ENCODE measurements at places on chromosomes 1 and 21.

- no peak for DNase-seq
These were observed 7.3 kb upstream of the LRRC71 start for GRCh38 chr1:156912861-156913808.

DNA sequence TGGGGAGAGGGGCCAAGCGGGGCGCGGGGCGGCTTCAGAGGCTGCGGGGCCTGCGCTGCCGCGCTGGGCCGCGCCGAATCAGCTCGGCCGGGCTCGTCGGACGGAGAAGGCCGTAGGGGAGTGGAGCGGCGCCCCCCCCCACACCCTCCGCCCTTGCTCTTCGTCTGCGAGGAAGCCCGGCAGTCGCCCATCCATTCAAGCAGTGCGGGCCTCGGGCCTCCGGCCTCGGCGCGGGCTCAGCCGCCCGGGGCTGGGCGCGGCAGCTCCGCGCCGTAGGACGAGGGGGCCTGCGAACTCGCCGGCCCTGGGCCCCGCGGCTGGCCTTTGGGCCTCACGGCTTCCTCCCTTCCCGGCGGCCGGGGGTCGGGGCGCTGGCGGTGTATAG is 564 bp downstream of the CTPS1 start:
- DNase-seq: no peak

- DNase-seq: no peak
These were observed 118.1 kb downstream of the PGBD5 start for GRCh38 chr1:230308039-230308438.

DNA sequence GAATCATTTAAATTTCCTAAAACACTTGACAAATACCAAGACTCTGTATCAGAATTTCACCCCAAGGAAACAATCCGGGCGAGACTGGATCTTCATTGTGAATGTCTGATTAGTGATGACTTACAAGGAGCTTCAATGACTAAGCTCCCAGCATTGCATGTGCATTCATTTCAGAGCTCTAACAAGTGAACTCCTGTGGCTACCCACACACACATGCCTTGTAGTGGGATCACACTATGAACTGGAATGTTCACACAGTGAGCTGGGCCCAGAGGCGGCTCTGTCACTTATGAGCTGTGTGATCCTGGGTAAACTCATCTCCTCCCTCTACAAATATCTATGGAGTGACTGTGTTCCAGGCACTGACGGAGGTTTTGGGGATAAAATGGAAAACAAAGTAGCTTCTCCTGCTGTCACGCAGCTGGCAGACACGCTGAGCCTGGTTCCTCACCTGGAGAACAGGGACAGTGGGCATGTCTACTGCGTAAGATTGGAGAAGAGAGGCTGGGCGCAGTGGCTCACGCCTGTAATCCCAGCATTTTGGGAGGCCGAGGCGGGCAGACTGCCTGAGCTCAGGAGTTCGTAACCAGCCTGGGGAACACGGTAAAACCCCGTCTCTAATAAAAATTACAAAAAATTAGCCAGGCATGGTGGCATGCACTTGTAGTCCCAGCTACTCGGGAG is 56.9 kb downstream of the CLSTN1 start:
- DNase-seq: no peak

DNA sequence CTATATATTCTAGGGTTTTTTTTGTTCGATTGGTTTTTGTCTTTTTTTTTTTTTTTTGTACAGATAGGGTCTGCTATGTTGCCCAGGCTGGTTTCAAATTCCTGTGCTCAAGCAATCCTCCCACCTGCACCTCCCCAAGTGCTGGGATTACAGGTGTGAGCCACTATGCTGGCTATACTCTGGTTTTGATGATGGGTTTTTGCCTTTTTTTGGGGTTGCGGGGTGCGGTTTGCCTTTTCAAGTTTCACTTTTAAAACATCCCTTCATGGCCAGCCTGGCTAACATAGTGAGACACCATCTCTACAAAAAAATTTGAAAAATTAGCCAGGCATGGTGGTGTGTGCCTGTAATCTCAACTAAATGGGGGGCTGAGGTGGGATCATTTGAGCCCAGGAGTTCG is 10.0 kb downstream of the KDM5B start:
- no peak for DNase-seq

- no peak for DNase-seq
These were observed 1.8 kb upstream of the GBP5 start for GRCh38 chr1:89274411-89274857.

DNA sequence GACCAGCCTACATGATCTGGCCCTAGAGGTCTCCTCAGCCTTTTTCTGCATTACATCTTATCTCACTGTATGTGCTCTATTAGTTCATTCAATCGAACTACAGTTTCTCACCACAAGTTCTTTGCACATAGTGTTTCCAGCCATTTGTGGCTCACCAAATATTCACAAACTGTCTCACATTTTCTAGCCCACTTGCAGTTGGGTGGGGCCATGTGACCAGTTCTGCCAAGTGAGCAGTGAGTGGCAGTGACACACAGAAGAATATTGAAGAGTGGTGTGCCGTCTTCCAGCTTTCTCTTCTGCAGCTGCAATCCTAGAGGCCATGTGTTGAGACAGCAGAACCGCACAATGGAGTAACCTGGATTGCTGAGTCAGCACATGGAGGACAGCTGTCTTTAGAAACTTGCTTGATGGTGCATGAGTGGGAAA is 103.2 kb upstream of the ZNF644 start:
- DNase-seq: no peak

- no peak for DNase-seq
These were observed 8.1 kb downstream of the CYP4X1 start for GRCh38 chr1:47031585-47031984.

GRCh38 chr1:1063945-1064831 is 9.9 kb downstream of the RNF223 start:
- DNase-seq: peak; percentile 30

DNA sequence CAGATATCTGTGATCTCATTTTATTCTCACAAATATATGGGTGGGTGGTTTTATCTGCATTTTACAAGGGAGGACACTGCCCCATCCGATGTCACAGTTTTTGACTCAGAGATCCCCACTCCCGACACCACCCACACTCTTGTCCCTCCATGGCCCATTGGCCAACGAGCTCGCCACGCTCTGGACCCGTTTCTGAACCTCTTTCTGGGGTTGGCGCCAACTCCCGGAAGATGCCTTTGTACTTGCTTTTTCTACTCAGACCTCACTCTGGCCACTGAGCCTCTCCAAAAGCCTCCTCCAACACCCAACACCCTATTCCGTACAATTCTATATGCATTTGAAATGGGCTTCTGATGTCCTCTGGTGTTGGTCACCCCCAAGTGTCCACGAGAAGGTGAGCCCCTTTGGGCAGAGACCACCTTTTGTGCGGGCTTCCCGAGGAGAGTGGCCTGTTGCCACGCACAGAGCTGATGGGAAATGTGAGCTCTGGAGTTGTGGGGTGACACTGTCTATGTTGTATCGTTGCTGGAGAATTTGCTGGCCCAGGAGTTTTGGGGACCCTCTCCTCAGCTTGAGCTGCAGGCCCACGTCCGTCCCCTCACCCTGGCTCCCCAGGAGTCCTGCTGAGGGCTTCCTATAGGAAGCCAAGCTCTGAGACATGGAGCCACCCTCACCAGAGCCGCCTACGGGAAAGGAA is 366.9 kb upstream of the VAMP3 start:
- DNase-seq: no peak

DNA sequence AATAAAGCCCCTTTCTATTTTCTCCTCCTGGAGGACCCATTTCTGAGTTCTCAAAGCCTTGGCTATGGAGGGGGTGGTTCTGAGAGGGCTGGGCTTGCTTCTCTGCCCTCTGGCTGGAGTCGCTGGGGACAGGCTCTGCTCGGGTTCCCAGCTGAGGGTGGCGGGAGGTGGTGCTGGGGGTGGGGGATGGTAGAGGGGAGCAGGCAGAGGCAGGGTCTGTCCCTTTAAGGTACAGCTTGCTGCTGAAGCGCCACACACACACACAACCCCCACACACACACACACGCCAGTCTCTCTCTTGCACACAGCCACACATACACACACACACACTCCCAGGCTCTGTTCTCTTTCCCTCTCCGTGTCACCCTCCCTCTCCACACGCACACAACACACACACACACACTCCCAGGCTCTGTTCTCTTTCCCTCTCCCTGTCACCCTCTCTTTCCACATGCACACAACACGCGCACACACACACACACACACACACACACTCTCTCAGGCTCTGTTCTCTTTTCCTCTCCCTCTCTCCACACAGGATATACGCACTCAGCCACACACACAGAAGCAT is 69.8 kb upstream of the SSBP3 start:
- no peak for DNase-seq
